ENCODE measurements at places on chromosomes 5 and 9.
A peak's percentile ranks its signal among the peaks of the same experiment; 100 is the strongest.

- DNase-seq = peak; percentile 58
These were observed at the start of gene NINJ1 for GRCh38 chr9:93134015-93134739. NINJ1 (minus strand) TSS chr9:93134251; CDS start chr9:93134217, 34 bp downstream.

DNA sequence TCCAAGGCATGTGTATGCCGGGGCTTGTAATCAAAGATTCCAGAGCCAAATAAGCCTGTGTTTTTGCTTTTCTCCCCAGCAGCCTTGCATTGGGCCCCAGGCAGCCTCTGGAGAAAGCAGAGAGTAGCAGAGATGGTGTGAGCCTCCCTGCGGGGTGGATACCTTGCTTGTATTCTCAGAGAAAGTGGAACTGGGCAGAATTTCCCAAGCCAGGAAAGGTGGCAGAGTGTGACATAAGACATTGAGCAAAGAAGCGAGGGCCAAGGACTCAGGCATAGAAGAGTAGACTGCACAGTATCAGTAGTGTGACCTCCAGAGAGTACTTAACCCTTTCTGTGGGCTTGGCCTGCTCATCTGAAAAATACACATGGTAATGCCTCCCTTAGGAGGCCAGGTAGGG is 1.6 kb upstream of the GSN start:
- no peak for DNase-seq

GRCh38 chr5:81067406-81067805 is 107.2 kb downstream of the RASGRF2 start:
- no peak for DNase-seq

- DNase-seq = peak; percentile 62
These were observed 685.6 kb downstream of the CETN3 start for GRCh38 chr5:89723907-89724306.

Data from fibroblast of skin of right biceps (primary cell).